ENCODE measurements at places on chromosomes 5 and 9.

- no peak for ATAC-seq
These were observed 677.9 kb downstream of the DTWD2 start for GRCh38 chr5:118310401-118310800.

- peak; percentile 17 for ATAC-seq
These were observed 9.7 kb downstream of the WNK2 start for GRCh38 chr9:93193388-93194220.

GRCh38 chr9:129183495-129184218 is 5.6 kb upstream of the IER5L start:
- no peak for ATAC-seq

DNA sequence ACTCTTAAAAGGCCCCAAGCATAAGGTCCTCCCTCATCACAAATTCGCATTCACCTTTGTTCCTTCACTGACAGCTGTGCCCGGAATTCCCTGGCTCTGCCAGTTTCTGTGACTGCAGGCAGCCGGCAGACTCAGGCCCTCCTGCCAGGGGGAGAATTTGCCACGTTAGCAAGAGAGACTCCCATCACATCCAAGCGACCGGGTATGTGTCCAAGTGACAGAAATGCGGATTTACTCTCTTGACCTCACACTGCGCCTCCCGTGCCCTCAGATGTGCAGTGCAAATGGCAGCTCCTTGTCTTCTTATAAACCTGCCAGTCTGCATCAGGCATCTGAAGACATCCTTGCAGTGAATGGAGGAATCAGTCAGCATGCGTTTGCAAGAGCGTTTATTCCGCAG is 187.1 kb upstream of the WWC1 start:
- no peak for ATAC-seq

- no peak for ATAC-seq
These were observed 196.4 kb downstream of the TLE4 start for GRCh38 chr9:79768194-79768593.

DNA sequence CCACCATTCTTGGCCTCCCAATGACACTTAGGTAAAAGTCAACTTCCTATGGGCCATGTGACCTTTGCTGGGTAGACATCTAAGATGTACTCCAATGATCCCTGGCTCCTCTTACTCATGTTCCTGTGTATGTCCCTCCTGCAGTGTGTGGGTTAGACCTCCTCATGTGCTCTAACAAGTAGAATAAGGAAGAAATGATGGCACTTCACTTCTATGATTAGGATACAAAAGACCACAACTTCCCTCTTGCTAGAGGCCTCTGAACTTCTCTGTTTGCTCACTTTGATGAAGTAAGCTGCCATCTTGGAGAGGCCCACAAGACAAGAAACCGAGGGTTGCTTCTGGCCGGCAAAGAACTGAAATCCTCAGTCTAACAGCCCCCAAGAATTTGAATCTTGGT is 131.8 kb downstream of the TAF11L14 start:
- ATAC-seq, result no peak

DNA sequence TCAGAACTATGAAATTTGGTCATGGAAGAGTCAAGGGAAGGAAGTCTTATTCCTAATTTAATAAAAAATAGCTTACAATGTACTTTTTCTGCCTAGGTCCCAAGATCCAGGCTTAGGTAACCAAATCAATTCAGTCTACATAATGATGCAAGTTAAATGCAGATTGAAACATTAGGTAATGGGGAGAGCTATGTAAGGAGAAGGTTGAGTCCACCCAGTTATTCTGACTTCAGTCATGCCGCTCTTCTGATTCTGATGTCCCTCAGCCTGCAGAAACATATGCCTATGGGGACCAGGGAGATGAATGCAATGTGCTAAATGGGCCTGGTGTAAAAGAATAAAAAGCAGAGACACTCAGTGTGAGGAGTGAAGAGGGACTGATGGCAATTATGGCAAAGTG is 63.9 kb downstream of the MAMDC2 start:
- no peak for ATAC-seq

DNA sequence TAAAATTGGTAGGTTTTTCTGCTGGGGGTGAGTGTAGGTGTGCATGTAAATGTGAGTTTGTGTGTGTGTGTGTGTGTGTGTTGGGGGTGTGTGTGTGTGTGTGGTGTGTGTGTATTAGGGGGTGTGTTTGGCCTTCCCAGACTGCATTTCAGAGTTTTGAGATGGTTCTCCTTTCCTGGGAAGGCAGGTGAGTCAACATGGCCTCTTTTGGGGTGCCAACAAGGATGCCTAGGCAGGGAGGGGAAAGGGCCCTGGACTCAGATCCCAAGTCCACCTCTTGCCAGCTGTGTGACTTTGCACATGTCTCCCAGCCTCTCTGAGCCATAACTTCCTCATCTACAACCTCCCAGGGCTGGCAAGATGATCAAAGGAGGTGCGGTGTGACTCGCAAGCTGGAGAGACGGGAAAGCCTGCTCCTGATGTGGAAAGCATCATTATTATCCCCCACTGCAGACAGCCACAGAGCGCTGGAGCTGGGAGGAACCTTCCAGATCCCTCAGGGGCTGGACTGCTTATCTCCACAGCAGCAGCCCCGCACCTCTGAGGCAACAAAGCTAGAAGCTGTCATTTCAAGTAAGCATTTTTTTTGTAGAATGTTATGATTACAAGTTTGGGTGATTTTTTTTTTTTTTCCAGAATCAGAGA is 63.5 kb upstream of the TBC1D2 start:
- ATAC-seq, result no peak

DNA sequence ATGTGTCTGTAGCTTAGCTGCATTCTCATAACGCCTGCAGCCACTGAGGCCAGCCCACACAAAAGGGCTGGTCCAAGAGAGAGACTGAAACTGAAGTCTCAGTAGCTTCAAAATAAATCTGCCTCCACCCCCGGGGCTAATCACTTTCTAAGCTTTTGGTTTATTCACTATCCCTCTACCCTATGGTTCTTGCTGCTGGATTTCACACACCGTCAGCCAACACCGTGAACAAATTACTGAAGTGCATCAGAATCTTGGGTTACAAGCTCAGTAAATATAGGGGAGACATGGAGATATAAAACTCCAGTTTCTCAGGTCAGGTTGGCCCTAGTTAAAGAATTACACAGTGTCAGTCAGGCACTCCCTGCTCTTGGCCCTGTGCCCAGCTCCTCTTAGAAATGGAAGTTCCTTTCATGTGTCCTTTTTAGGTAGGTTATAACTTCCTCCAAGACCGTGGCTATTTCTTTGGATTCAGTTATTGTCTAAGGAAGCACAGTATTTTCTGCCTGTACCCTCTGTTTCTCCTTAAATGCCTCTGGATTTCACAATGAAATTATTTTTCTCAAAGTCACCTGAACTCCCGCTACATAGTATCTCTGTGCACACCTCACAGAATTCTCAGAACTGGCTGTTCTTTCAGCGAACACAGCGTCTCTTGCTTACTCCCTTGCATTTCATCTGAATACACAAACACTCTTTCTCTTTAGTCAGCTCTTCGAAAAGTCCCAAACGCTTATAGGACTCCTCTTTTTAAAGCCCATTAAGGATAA is 112.5 kb downstream of the FAM174A start:
- peak; percentile 62 for ATAC-seq

- ATAC-seq, result no peak
These were observed 652.3 kb downstream of the BNC2 start for GRCh38 chr9:16217943-16218701.

GRCh38 chr9:16542290-16542689 is 328.2 kb downstream of the BNC2 start:
- no peak for ATAC-seq

GRCh38 chr9:72827950-72828731 is 124.7 kb downstream of the ALDH1A1 start:
- peak; percentile 98 for ATAC-seq

DNA sequence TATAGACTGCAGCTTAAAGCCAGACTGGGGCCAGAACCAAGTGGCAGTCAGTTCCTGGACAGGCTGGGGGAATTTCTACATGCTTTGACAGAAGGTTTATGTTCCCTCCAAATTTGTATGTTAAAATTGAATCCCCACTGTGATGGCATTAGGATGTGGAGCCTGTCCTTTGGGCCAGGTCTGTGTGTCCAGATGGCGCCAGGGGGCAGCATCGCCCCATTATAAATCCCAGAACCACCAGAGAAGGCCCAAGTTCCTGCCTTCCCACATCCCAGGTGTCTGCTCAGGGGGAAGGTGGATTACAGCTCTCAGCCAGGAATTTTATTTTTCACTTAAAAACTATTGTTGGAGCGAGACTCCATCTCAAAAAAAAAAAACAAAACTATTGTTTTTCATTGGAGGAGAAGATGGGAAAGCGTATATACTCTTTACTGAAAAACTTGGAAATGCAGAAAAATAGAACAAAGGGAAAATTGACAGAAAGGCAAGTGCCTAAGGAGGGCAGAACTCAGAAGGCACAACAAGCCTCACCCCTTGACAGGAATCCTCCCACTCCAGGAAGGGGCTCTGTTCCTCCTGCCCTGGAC is 5.0 kb downstream of the IL3 start:
- peak; percentile 59 for ATAC-seq

GRCh38 chr5:131230406-131230805 is 33.4 kb upstream of the CDC42SE2 start:
- ATAC-seq, result no peak

- no peak for ATAC-seq
These were observed 90.5 kb downstream of the TLE1 start for GRCh38 chr9:81598811-81599210.

GRCh38 chr9:85263288-85263687 is 478.5 kb downstream of the AGTPBP1 start:
- no peak for ATAC-seq

- no peak for ATAC-seq
These were observed 115.8 kb upstream of the LIFR start for GRCh38 chr5:38672059-38672788.

DNA sequence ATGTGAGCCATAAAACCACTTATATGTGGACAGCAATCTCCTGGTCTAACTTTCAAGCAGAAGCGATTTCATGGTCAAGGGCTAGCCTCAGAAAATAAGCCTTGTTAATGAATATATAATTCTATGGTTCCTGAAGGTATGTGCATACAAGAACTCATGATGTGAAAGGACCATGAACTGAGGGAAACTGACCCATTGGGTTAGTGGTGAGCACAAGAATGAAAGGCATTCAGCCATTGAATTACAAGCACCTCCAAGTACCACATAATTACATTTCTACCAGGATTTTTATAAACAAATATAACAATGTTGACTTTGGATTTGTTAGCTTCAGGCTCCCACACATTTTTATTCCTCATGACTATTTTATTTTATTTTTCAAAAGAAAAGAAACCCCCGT is 459.0 kb downstream of the TLE4 start:
- no peak for ATAC-seq

GRCh38 chr5:32193591-32193990 is 19.5 kb upstream of the GOLPH3 start:
- peak; percentile 74 for ATAC-seq

GRCh38 chr5:177607452-177608192 is 7.7 kb downstream of the B4GALT7 start:
- peak; percentile 80 for ATAC-seq

GRCh38 chr5:136276946-136277345 is 84.0 kb upstream of the SMIM32 start:
- no peak for ATAC-seq

DNA sequence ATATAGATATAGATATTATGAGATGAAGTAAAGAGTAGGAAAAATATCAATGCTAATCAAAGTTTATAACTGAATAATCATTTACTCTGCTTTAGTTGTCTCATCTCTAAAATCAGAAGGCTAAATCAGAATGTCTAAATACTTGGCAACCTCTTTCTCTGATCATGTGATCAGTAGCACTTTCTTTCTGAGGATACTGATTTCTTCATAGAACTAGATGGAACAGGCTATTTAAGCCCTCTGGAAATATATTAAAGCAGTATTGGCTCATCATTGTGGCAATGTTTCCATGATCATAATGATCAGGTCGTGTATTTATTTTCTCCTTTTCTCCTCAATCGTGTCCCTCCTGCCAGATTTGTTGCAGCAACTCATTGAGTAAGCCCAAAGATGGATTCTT is 109.7 kb downstream of the KCNN2 start:
- ATAC-seq, result no peak

DNA sequence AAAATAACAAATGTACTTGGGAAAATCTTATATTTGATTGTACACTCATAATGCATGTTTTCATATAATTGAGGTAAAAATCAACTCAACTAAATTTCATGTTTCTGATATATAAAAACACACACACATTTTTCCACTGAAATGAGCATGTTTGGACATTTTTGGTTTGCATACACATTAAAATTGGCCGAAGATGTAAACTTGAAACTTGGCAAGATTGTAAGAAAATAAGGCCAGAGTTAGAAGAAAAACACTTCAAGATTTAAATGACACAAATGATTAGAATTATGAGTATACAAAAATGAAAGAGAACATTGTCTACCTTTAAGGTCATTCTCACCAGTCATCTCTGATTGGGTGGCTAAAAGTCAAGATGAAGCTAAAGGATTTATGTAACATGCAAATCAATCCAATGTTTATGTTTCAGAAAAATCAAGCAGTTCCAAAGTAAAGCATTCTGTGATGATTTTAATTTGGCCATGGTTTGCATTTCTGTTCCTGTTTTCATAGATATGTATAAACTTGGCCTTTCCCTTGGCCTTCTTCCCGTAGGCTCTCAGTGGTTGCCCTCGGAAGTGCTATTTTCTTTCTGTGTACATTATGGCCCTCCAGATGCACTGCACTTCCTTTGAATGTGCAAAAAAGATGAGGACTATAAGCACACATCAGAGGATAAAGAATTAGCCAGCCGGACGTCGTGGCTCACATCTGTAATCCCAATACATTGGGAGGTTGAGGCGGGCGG is 1105.4 kb upstream of the DMAC1 start:
- no peak for ATAC-seq

GRCh38 chr5:151200913-151201595 is 22.8 kb downstream of the CCDC69 start:
- no peak for ATAC-seq

GRCh38 chr5:66684663-66685062 is 88.5 kb downstream of the MAST4 start:
- no peak for ATAC-seq

- ATAC-seq, result no peak
These were observed 4.9 kb downstream of the MED27 start for GRCh38 chr9:132074736-132075135.

- no peak for ATAC-seq
These were observed 283.6 kb upstream of the PRDM9 start for GRCh38 chr5:23223846-23224245.

GRCh38 chr5:1105350-1106265 is 6.3 kb downstream of the SLC12A7 start:
- ATAC-seq, result no peak

GRCh38 chr9:127763918-127764384 is 14.5 kb downstream of the SH2D3C start:
- peak; percentile 44 for ATAC-seq

- ATAC-seq, result peak; percentile 38
These were observed 32.5 kb downstream of the SH3TC2 start for GRCh38 chr5:149030392-149030791.

GRCh38 chr5:106127985-106128384 is 1542.8 kb downstream of the EFNA5 start:
- no peak for ATAC-seq

- peak; percentile 50 for ATAC-seq
These were observed 655.2 kb upstream of the RIOK2 start for GRCh38 chr5:97838214-97838613.

GRCh38 chr9:21070171-21070571 is 7.6 kb downstream of the IFNB1 start:
- ATAC-seq, result peak; percentile 72

GRCh38 chr9:98321269-98321668 is 65.8 kb upstream of the TBC1D2 start:
- ATAC-seq, result no peak

GRCh38 chr5:7871653-7872052 is 2.7 kb downstream of the MTRR start:
- no peak for ATAC-seq
